Stimulated activated CD4-positive, alpha-beta T cell treated with anti-CD3 and anti-CD28 coated beads, Interleukin-4, amount 100 ng/mL, for 1 hour (primary cell): ENCODE measurements at places on chromosomes 2 and 18.

GRCh38 chr2:52139241-52139640, 1107.3 kb upstream of the NRXN1 start:
- DNase-seq, result no peak

GRCh38 chr2:161085149-161085548, 75.1 kb upstream of the TANK start:
- no peak for DNase-seq

DNA sequence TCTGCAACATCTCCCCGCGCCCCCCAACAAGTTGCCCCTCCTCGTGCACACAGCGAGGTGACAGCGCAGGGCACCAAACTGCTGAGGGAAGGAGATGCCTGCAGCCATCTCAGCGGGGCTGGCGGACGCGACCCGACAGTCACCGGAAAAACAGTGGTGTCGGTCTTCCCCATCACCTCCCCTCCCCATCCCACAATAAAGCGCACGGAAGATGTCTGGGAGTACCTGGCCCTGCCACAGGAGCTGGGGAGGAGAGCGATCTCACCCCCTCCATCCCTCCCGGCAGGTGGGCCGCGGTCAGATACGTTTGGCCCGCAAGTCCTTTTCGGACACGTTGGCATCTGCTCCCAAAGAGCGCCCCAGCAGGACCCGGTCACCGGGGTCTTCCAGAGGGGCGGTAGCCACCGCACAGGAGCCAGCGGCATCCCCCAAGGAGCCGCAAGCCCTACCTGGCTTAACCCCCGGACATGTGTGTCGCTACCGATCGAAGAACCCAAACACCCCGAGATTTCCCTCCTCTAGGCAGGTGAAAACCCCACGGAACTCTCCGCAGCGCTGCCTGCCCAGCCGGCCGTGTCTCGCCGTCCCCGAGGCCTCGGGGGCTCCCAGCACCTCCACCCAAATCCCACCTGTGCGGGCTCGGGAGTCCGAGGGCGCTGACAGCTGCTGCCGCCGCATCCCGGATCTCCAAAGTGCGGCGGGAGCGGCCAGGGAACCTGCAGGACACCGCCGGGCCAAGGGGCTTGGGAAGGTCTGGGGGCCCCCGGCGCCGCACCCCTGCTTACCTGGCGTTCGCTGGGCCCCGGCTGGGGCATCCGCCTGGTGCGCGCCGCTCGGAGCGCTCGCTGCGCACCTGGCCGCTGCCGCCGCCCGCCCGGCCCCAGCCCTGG, 657 bp downstream of the ATP8B1 start:
- DNase-seq, result no peak

DNA sequence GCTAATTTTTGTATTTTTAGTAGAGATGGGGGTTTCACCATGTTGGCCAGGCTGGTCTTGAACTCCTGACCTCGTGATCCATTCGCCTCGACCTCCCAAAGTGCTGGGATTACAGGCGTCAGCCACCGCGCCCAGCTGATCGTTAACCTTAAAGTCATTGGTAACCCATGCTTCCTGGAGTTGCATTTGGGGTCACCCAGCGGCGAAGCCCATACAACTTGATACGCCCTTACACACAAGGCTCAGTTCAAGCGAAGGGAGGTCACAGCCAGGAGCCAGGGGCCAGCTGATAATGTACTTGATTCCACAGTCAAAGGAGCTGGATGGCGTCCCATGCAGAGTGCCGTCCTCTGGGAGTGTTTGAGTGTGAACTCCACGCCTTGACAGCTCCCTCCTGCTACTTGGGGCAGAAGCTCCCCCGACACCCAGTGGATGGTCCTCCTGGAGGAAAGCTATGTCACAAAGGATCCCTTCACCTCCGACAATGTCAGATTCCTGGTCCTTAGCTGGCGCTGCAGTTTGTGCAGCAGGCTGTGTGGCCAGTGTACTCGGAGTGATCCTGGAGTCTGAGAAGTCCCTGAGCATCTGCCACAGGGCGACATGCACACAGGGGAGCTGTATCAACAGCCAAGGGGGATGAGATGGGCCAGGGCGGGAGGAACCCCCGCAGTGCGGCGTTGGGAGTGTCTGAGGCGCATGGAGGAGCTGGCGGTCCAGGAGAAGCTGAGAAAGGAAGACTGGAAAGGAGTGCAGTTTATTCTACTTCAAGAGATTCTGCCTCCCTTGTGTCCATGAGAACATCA, 7.9 kb downstream of the CLHC1 start:
- DNase-seq, result no peak

DNA sequence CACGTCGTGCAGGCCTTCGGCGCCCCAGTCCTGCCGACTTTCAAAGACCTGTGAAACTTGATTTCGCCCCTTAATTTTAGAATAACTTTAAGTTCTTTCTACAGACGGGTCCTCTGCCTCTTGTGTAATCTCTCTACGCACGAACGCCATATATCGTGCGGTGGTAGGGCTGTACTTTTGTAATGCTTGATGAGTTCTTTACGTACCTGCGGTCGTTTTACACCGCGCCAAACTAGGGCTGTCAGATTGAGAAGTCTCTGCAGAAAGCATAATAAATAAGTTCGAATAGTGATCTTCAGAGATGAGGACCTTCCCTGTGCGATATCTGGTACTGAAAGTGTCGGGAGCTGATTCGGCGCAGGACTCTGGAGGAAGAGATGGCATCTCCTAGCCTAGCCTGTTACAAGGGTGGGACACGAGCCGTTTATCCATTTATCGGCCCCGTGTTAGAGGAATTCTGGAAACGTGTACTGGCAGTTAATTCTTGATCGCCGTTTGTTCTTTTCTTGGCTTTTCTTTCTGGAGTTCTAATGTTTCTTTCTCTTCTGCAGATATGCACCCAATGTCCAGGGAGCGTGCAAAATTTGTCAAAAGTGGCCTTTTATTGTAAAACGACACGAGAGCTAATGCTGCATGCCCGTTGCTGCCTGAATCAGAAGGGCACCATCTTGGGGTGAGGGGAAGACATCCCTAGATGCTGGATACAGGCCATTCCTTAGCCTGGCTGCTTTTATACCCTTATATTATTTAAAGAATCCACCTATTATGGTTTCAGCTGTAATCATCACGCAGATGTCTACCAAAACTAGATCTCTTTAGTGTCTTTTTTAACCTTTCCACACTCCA, 781 bp upstream of the SLC5A6 start:
- no peak for DNase-seq

DNA sequence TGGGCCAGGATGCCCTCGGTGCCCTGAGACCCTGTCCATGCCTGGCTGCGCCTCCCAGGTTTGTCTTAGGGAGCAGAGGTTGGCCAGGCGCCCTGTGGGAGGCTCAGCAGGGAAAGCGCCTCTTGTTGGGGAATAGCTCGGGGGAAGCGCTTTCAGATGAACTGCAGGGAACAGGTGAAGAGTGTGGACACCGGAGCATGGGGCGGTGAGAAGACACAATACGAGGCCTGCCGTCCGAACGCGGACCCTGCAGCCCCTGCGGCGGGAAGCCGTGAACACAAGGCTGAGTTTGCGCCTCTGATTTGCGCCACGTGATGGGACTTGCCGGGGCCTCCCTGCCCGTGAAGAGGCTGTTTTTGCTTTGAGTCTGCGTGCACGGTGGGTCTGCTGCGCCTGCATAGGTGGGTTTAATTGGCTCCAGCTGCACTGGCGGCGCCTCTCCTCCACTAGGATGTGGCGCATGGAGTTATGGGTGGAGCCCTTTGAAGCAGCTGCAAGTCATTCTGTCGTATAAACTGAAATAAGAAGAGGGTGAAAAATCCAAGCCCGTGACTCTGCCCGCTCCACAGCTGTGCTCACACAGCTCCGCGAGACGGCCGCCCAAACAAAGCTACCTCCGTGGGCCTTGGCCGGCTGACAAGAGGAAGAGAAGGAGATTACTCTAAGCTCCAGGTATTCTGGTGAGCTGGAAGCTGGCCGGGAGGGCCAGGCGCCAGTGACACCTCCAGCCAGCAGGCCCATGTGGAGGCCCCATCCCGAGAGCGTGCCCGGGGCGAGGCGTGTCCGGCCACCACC, 103.5 kb upstream of the CTDP1 start:
- no peak for DNase-seq

- no peak for DNase-seq
Measured at GRCh38 chr2:26442707-26443106, 35.2 kb downstream of the OTOF start.

- DNase-seq, result no peak
Measured at GRCh38 chr2:163799807-163800206, 64.0 kb upstream of the FIGN start.

GRCh38 chr2:27914041-27914804, 23.7 kb downstream of the BABAM2 start:
- no peak for DNase-seq

DNA sequence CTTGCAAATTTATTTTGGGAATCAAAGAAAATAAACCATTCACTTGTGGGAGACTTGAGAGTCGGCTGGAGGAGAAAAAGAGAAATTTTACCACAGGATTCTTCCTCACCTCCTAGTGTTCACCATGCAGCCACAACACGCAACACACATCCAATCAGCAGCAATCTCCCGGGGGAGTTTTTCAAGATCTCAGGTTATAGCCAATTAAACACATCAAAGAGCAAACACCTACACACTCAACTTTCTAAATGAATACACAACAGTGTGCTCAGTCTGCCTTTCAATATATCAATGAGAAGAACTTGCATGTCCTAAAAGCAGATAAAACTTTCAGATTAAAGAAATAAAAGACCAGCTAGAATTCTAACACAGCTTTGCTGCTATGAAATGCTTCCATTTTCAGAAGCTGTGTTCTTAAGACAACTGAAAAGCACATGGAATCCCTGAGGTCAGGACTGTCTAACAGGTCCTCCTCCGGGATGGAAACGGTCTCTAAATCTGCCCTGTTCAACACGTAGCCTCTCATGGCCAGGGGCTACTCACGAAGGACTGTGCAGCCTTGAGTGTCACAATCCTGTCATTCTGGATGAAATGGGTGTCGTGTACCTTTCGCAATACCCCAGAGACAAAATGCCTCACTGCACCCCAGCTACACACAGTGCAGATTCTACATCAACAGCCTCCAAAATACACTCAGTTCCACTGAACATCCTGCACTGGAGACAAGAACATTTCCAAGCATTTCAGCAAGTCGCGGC, 84.2 kb downstream of the ZNF516 start:
- no peak for DNase-seq

DNA sequence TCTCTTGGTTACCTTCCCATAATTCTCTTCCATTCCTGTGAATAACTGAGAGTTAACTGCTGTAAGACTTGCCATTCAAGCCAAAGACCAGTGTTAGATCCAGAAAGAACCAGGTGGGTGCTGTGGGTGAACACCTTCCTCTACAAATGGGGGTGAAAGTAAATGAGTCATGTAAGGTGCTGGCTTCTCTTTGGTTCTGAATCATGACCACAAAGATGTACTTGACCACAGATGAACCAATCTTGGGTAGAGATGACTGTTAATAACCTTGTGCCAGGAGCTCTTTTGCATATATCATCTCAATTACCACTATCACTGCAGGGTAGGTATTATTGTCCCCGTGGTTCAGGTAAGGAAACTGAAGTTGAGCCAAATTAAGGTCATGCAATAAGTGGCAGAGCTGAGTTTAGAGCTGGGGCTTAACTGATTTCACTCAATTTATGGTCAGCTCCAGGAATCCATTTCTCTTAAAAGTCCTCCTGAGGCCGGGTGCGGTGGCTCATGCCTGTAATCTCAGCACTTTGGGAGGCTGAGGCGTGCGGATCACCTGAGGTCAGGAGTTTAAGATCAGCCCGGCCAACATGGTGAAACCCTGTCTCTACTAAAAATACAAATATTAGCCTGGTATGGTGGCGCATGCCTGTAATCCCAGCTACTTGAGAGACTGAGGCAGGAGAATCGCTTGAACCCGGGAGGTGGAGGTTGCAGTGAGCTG, 244.9 kb upstream of the CXCR4 start:
- DNase-seq, result no peak

- DNase-seq, result no peak
Measured at GRCh38 chr2:2014251-2014771, 270.0 kb upstream of the PXDN start.

DNA sequence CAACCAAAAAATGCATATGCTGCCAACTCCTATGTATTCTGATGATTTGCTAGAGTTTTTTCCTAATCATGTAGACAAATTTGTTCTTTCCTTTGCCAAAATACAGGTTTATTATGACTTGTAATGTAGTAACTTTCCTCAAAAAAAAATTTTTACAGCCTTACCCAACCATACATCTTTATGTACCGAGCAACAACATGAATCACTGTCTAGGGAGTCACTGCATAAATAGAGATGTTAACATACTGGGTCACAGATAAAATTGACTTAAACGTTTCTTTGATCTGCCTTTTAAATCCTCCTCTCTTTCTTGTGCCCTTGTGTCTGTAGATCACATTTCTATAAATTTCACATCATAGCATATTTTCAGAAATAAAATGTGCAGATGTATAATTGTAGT, 143.6 kb downstream of the MBD2 start:
- no peak for DNase-seq

- DNase-seq, result no peak
Measured at GRCh38 chr2:69668598-69668997, 25.1 kb upstream of the AAK1 start.

GRCh38 chr2:232013701-232014353, 52.3 kb downstream of the DIS3L2 start:
- no peak for DNase-seq

- DNase-seq, result no peak
Measured at GRCh38 chr2:201918616-201919307, 112.4 kb downstream of the CDK15 start.
